Effector memory CD8-positive, alpha-beta T cell (primary cell): ENCODE measurements at places on chromosomes 1 and 21.
A peak's percentile ranks its signal among the peaks of the same experiment; 100 is the strongest.

GRCh38 chr1:173420330-173420806 is 56.8 kb upstream of the PRDX6 start:
- DNase-seq, result peak; percentile 62

DNA sequence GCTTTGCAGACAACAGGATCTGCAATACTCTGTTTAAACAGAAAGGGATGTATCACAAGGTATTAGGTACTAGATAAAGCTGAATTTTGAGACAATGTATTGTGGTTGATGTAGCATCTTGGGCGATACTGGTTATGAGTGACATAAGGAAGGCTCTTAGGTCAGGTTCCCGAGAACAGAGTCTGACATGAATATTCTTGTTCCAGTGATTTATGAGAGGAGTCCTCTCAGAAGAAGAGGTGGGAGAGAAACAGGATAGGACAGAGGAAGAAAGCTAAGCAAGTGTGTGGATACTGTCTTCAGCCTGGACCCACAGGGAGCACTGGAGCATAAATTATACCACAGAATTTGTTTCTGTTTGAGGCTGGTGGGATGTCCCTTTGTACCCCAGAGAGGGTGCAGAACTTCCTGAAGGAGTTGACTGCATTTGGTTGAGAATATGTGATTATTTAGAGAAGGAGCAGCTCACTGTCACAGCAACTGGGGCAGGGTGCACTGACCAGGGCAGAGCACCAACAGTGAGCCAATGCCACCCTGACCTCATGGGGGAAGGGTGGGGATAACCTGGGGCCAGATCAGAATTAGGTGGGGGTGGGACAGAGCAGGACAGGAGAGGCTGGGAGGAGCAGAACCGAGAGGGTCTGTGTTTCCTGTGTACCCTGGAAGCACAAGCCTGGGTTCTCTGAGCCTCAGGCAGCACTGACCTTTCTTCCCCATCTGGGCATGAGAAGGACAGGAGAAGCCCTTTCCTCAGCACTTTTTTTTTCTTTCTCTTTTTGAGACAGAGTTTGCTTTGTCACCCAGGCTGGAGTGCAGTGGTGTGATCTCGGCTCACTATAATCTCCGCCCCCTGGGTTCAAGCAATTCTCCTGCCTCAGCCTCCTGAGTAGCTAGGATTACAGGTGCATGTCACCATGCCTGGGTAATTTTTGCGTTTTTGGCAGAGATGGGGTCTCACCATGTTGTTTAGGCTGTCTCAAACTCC is 36.3 kb upstream of the SLC6A9 start:
- no peak for DNase-seq

DNA sequence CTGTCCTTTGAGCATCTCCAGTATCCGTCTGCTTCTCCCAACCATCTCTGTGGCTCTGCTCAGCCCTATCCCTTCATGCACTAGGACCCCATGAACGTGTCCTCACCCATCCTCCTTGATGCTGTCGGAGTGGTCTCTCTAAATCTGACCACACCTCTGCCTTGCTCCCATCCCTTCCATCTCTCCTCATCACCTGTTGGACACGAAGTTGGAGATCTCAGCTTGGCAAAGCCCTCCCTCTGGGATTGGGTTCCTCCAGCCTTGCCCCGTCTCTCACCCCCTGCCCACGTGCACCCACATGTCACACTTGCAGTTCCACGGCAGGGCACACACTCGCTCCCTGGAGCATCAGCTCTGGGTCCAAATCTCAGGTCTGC is 135.7 kb downstream of the ACTL8 start:
- DNase-seq, result no peak

DNA sequence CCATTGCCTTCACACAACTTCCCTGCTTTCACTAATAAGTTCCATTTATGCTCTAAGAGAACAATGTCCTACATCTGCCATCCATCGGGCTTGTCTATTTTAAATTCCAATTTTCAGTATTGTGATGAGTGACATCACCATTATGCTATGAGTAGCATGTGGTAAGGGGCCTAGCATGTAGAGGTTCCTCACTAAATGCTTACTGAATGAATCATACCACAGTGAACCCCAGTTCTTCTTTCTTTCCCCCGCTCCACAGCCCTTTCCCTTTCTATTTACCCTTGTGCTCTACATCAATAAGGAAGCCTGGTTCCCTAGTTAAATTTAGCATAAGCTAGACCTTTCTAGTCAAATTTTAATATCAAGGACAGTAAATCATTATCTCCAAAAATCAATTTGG is 195.0 kb upstream of the RGS18 start:
- no peak for DNase-seq

DNA sequence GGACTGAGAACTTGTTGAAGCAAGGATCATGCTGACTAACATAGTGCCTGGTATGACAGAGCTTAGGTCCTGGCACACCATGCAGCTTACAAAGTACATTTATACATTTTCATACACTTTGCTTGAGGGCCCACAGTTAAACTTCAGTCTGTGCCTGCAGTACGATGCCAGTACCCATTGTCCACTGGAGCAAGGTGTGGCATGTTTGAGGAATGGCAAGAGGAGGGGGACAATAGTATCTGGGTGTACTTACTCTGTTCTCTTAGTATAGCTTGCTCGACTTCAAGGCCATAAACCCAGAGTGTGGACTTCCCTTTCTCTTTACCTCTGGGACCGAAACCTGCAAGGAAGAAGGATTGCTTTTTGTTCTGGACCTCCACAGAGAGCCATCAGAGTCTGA is 6.8 kb upstream of the YBX1 start:
- no peak for DNase-seq

DNA sequence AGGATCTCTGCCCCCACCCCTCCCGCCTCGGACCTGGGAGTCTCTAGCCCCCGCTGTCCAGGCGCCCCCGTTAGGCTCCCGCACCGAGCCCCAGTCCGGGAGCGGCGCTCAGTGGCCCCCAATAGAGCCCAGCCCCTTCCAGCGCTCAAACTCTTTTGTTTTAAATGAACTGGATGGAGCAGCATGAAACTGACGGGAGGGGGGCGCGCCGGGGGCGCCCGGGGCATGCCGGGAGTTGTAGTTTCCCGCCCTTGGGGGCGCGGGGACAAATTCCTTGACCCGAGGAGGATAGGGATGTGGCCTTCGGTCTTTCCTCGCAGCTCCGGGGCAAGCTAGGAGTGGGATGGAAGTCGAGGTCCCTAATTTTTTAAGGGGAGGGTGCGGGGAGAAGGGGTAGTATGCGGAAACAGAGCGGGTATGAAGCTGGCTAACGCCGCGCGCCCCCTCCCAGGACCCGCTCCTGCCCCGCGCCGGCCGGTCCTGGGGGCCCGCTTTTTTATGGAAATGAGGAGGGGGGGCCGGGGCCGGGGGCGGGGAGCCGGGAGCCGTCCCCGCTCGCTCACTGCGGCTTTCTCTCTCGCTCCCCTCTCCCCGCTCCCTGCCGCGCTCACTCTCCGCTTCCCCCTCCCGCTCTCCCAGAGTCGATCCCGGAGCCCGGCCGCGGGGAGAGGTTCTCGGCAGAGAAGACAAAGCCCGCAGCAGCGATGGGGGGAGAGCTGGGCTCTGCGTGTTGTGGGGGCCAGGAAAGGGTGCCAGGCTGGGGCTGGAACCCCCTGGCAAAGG is at the start of gene MEX3A:
MEX3A (minus strand) TSS at position 157 of the 783 bp plus-strand sequence. CDS start 467 bp downstream, outside the sequence.
- peak; percentile 46 for DNase-seq

GRCh38 chr1:232991238-232991637 is 40.8 kb downstream of the NTPCR start:
- no peak for DNase-seq

DNA sequence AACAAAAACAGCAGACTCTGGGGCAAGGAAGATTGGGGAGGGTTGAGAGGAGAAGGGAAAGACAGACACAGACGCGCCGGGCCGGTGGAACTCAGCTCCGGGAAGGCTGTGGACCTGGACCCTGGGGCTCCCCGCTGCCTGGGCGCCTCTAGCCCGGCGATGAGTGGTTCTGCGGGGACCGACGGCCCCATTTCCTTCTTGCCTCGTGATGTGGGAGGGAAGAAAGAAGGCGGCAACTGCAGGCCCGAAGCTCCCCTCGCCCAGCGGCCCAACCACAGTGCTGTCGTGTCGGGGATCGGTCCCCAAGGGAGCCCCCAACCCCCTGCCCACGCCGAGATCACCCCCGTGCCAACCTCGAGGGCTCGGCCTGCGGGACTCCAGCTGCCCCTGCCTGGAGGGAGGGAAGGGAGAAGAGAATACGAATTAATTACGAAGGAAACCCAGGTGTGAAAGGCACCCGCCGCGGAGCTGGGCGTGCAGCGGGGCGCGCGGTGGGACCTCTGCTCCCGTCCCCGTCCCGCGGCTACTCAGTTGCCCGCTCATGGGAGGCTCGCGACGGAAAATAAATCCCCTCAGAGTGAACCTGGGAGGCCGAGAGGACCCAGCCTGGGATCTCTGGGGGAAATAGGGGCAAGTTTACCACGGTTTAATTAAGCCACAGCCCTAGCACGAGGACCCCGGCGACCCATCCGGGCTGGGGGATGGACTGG is 7.4 kb downstream of the FOXD3 start:
- DNase-seq, result no peak

DNA sequence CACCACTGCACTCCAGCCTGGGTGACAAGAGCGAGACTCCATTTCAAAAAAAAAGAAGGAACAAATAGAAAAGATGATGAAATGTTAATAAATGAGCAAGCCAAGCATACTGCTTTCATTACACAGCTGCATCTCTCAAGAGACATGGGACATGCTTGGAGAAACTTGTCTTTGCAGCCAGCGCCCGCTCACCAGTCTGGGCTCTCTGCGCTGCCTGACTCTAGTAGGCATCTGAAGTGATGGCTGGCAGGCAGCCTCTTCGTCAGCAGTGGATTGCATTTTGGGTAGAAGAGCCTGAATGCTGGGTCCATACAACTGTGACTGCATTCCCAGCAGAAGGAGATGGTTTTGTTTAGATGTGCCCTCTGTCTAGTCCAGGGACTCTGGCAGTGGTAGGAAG is 48.0 kb downstream of the IL6R start:
- no peak for DNase-seq

- DNase-seq, result no peak
Measured at GRCh38 chr1:84698151-84699110, 8.2 kb upstream of the SSX2IP start.

DNA sequence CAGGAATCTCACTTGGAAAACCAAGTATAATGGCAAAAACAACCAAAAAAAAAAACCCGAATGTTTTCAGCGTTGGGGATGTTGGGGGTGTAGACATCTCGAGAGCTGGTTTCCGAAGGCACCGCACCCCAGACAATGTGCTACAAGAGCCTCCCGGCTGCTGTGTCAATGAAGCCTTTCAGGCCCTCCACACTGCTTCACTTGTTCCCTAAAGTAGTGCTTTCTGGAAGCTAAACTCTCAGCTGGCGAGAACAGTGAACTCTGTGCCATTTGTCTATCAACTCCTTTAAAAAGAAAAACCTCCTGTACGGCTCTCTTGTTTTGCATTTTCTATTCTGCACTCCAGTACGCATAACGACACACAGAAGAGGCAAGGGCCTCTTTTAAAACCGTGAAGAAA is 32.5 kb downstream of the PLEKHO1 start:
- no peak for DNase-seq

DNA sequence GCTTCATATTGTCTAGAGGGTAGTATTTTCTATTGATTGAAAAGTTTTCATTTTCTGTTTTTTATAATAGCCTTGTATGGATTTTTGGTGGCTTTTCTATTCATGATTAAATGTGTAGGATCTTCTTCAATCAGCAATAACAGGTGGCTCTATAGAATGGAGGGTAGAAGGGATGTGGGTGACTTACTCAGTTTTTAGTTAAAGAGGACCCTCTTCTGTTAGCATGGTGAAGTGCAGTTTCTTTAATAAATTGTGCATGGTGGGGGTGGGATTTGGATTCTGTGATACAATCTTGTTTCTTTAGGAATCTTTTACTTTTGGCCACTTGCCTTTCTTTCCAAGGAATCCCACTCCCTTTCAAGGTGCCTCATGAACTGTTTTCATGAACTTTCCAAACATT is 64.7 kb downstream of the SLC35A3 start:
- no peak for DNase-seq

DNA sequence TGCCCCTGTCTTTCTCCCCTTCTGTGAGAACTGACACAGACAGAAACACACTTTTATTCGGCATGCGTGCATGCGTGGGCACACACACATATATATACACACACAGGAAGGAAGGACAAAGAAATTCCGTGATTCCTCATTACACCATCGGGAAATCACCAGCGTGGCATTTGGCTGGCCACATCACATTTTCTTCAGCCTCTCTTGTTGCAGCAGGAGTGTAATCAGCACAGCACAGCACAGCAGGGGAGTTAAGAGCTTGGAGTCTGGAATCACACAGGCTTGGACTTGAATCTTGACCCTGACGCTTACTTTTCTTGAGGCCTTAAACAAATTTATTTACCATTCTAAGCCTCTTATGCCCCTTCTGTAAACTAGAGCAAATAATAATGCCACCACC is 45.3 kb upstream of the EPHA8 start:
- DNase-seq, result no peak

- no peak for DNase-seq
Measured at GRCh38 chr21:35697321-35697808, 363.0 kb downstream of the SETD4 start.

DNA sequence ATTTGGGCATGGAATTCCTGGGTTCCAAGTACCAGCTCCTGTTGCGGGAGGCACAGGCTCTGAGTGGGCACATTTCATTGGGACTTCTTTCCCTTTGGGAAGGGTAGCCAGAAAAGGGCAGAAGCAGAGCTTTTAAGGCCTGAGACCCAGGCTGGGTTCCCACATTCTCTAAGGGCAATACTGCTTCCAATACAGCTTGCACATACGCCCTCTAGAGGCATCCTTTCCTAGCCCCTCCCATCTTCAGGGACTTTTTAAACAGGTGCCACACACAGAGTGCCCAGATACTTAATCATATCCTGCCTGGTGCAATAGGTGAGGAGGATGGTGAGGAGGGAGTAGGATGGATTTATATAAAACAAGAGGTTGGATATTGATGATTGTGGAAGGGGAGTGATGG is 5.7 kb downstream of the GPR88 start:
- DNase-seq, result peak; percentile 37

- DNase-seq, result no peak
Measured at GRCh38 chr21:31872452-31873274, at the start of gene HUNK. Gene HUNK, plus strand, starts transcription at chr21:31873020. Its CDS starts 655 bp downstream, at chr21:31873675.

DNA sequence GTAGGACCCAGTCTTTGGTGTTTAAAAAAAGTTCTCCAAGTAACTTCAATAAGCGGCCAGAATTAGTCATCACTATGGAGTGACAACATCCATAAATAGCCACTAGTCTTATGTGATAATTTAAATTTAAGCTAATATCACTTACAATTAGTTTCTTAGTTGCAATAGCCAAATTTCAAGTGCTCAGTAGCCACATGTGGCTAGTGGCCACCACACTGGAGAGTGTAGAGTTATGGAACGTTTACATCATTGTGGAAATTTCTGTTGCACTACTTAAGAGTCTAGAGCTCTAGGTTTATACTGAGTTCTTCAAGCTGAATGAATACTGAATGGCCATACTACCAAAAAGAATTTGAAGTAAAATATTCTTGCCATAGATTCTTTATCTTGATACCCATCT is 121.1 kb downstream of the RUNX1 start:
- DNase-seq, result no peak

DNA sequence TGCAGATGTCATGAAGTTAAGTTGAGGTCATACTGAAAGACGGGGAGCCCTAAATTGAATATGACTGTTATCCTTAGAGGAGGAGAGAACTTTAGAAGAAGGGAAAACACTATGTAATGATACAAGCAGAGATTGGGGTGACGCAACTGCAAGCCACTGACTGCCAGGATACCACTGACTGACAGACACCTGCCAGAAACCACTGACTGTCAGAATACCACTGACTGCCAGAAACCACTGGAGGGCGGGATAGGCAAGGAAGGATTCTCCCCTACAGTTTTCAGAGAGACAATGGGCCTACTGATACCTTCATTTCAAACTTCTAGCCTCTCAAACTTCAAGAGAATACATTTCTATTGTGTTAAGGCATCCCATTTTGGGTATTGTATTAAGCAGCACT is 388.7 kb downstream of the USH2A start:
- no peak for DNase-seq
